ENCODE measurements at places on chromosomes 6 and 20.

DNA sequence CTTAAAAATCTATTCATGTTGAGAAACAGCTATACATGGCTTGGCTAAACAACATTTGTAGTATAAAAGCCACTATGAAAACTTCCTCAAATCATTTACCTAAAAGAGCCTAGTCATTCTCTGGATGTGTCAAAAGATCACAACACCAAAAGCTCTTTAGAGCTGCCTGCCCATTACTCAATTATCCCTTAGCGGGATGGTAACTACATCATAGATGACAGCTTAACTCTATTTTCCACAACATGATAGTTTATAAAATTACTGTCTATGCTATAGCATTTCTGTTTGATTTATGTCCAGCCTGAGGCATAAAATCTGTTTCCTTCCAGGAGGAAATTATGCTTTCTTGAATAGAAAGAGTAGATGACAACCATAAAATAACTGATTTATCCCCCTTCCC lies 777.6 kb upstream of the HS3ST5 start:
- DNase-seq = no peak

DNA sequence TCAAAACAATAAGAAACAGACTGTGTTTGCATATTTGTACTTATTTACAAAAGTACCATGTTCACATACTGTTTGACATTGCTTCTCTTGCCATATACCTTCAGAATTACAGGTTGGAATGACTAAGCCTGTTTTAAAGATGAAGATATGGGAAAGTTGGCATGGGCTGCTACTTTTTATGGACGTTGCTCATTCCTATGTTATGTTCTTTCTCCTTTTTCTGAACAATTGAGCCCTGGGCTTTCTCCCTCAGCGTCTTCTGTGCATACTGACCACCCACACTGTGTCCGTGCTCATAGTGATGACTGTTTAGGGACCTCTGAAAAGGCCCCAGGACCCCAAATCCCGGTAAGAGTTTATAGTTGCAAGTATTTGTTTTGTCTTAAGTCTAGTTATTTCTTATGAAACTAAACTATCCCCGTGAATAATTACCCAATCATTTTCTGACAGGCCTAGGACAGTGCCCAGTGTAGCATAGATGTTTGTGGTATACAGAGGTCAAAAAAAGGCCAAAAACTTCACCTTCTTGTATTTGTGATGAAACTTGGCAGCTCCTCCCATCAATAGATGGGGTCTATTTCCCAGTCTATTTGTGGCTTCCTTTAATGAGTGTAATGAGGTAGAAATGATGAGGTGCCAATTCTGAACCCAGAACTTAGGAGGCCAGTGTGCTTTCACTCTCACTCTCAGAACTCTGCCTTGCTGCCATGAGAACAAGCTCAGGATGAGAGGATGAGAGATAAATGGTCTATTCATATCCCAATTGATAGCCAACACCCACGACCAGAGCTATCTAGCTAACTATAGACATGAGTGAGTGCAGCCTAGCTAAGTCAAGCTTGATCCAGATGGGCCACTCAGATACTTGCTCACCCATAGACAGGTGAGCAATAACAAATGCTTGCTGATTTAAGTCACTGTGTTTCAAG lies 40.9 kb downstream of the GSTA4 start:
- no peak for DNase-seq

- peak; percentile 87 for DNase-seq
Observed at GRCh38 chr6:26123675-26123946, 36.4 kb downstream of the HFE start.

- DNase-seq = no peak
Observed at GRCh38 chr6:10999994-11000393, 44.1 kb downstream of the ELOVL2 start.

DNA sequence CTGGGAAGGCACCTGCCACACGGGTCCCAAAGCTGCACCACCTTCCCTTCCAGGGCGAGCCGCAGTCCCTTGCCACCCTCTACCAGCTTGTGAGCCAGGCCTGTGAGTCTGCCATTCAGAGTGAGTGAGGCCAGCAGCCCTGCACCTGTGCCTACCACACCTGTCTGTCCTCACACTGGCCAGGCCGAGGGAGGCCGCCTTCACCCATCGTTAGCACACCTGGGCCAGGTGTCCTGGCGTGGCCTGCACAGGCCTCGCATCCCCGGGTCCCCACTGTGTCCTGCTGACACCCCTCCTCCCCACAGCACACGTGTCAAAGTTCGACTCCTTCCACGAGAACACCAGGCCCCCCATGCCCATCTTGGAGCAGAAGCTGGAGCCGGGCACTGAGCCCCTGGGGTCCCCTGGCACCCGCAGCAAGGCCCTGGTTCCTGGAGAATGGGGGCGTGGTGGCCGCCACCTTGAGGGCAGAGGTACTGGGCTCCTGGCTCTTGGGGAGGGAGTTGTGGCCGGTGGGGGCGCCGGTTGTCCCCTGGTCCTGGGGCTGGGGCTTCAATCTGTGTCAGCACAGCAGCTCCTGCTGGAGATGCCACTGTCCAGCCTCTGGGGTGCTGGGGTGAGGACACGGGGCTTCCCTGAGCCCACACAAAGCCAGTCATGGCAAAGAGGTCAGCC lies 33.0 kb downstream of the CHRNA4 start:
- no peak for DNase-seq

DNA sequence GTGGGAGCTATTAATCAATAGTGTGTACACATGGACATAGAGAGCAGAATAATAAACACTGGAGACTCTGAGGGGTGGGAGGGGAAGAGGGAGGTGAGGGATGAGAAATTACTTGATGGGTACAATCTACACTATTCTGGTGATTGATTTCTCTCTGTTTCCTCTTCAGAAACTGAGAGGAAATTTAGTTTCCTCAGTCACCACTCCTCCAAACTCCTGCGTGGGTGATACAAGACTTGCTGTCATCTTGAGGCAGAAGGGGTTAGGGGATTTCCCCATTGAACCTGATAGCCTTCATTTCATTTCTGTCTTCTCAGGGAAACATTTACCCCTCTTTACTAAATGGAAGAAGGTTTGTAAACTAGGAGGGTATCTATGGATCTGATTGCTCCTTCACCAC lies 84.3 kb upstream of the ESR1 start:
- peak; percentile 71 for DNase-seq

DNA sequence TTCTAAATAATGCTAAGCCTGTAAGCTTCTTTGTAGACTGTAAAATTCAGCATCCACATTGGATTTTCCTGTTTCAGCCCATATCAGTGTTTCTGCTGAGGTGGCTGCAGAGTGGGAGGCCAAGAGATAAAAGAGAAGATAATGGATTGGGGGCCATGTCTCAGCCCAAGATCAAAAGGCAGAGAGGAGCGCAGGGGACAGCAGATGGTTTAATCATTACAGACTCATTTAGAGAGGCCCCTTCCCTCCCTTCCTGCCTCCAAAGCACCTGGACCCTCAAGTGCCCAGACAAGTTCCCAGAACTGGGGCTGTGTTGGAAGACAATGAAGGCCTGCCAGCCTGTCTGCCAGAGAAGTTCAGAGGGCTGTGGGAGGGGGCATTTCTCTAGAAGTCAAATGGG lies 20.4 kb upstream of the CTNNBL1 start:
- no peak for DNase-seq

GRCh38 chr6:96124778-96125177 lies 109.0 kb downstream of the FUT9 start:
- DNase-seq = no peak

DNA sequence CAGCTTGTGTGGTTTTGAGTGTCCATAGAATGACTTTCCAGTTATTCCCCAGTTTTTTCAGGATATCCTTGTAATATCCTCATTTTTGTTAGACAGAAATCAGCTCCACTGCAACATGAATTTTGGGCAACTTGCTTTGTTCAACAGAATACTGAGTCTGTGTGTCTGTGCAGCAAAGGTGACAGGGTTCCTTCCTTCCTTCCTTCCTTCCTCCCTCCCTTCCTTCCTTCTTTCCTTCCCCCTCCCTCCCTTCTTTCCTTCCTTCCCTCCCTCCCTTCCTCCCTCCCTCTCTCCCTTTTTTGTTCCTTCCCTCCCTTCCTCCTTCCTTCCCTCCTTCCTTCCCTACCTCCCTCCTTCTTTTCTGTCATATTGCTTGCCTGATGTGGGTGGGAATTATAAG lies 496.5 kb downstream of the EPM2A start:
- no peak for DNase-seq

- DNase-seq = peak; percentile 40
Observed at GRCh38 chr6:119966484-119966883, 616.9 kb upstream of the MAN1A1 start.

GRCh38 chr6:41135062-41135832 lies 18.9 kb downstream of the TREML1 start:
- no peak for DNase-seq

- no peak for DNase-seq
Observed at GRCh38 chr20:972256-972655, 29.9 kb downstream of the RSPO4 start.

- DNase-seq = no peak
Observed at GRCh38 chr20:25058847-25059810, 1.2 kb upstream of the ACSS1 start.

GRCh38 chr6:109188115-109188411 lies 92.8 kb downstream of the CEP57L1 start:
- no peak for DNase-seq

GRCh38 chr6:89199579-89199978 lies 17.6 kb downstream of the GABRR1 start:
- no peak for DNase-seq

DNA sequence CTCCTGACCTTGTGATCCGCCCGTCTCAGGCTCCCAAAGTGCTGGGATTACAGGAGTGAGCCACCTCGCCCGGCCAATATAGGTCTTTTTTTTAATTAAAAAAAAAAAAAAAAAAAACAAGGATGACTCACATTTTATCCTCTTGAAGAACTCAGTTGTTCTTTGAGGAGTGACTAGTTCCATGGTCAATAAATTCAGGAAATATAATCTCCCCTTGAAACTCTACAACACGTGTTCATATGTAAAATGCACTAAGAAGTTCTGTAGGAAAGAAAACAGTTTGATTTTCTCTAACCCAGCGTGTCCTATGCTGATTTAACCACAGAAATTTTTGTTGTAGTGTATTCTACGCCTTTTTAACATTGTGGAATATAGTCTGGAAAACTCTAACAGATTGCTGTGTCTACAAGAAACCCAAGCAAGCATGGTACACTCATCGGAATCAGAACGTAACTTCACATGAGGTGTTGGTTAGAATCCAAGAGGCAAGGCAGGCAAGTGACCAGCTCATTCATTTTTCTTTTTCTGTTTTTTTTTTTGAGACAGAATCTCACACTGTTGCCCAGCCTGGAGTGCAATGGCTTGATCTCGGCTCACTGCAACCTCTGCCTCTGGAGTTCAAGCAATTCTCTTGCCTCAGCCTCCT lies 79.0 kb upstream of the ZNF217 start:
- no peak for DNase-seq

DNA sequence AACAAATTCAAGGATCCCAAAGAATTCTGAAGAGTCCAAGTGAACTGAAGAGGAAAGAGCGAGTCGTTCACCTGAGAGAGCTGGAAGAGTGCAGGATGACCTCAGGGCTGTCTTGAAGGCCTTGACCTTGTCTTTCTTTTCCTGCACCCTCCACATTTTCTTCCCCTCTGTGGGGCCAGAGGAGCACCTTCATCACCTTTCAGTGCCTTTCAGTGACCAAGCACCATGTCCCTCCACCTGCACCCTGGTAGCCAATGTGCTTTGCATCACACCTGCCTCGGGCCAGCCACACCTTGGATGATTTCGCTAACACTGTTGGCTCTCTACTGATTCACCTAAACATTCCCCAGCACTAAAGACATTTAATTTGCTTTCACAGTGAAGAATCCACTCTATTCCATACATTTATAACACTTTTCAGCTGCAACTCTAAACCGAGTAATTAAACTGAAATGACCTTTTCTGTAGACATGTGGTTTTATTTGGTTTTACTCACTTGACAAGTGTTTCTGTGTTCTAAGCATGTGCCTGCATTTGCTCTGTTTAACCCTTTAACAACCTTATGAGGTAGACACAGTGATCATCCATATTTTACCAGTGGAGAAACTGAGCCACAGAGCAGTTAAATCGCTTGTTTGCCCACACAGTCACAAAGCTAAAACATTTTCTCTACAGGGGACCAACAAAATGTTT lies 121.3 kb upstream of the CST7 start:
- DNase-seq = no peak

DNA sequence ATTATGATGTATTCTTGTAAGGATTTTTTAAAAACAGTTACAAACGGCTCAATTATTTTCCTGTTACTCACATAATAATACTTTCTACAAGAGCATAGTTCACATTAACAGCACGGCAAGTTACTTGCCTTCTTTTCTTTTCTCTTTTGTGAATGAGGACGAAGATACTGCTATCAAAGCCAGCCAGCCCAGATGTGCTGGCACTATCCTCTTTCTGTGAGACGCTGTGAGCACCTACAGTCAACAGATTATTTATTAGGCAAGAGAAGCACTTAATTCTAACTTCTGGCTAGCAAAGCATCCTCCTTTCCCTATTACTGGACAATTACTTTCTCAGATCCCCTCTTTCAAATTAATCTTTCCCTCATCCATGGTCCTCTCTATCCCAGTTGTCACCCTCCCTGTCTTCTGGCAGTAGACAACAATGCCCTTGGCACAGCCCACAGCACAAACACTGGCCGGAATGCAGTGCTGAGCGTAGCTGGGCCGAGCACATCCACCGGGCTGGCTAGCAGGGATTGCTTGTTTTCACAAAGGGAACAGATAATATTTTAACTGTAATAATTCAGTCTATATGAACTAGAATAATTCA lies 262.1 kb downstream of the FOXC1 start:
- no peak for DNase-seq
